NCI-H510A (cell line): ENCODE measurements at places on chromosomes 12 and 14.

- DNase-seq, result no peak
These were observed 38.9 kb downstream of the C14orf132 start for GRCh38 chr14:96077983-96078624.

- no peak for DNase-seq
These were observed 113.1 kb upstream of the G2E3 start for GRCh38 chr14:30445852-30446251.

DNA sequence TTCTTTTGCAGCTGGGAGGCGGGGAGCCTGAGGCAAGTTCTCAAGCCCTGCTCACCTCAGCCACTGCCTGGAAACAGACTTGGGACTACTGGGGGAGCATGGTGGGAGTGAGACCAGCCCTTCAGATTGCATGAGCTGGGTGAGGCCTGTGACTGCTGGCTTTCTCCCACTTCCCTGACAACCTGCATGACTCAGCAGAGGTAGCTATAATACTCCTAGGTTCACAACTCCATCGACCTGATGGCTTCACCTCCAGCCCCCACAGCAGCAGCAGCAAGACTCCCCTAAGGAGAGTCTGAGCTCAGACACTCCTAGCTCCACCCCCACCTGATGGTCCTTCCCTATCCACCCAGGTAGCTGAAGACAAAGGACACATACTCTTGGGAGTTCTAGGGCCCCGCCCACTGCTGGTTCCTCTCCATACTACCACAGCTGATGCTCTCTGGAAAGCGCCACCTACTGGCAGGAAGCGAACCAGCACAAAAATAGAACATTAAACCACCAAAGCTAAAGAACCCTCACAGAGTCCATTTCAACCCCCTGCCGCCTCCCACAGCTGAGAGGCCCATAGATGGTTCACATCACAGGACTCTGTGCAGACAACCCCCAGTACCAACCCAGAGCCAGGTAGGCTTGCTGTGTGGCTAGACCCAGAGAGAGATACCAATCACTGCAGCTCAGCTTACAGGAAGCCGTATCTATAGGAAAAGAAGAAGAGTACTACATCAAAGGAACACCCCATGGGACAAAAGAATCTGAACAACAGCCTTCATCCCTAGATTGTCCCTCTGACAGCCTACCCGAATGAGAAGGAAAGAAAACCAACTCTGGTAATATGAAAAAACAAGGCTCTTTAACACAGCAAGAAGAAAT lies 68.7 kb downstream of the RPAP3 start:
- DNase-seq, result no peak

- DNase-seq, result no peak
These were observed 46.0 kb upstream of the STK38L start for GRCh38 chr12:27198036-27198435.

GRCh38 chr12:114163771-114164170 lies 197.6 kb upstream of the RBM19 start:
- no peak for DNase-seq

- DNase-seq, result peak; percentile 9
These were observed 1766.9 kb upstream of the SEL1L start for GRCh38 chr14:83300476-83301064.

DNA sequence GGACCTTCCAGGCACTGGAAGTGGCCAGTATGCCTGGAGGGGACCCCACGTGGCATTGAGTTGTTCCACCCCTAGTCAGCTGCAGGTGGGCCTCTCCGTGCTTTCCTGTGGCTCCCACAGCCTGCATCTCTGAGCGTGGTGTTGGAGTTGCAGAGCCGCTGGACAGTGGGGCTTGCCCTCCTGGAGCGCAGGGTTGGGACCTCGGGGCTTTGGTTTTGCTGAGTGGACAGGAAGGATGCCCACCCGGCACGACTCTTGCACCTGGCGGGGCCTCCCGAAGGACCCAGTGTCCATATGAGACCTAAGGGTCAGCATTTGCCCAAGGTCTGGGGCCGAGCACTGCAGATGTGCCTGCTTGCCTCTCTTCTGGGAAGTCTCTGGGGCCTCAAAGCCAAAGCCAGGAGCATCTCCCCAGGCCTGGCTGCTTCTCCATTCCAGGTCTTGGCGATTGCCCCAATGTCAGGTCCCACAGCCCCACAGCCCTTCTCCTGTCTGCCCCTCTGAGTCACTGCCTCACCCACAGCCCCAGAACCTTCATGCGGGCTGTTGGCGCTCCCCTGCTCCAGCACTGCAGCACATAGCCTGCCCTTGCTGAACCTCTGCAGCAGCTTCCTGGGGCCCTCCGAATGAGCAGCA lies 1.5 kb downstream of the PACS2 start:
- no peak for DNase-seq

DNA sequence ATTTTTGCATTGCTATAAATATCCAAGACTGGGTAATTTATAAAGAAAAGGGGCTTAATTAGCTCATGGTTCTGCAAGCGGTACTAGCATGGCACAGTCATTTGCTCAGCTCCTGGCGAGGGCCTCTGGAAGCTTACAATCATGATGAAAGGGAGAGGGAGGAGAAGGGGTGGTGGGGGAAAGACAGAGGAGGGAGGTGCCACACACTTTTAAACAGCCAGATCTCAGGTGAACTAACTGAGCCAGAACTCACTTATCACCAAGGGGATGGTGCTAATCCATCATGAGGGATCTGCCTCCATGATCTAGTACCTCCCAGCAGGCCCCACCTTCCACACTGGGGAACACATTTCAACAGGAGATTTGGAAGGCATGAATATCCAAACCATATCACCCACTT lies 476.3 kb downstream of the PCNX1 start:
- no peak for DNase-seq

- no peak for DNase-seq
These were observed 2.4 kb downstream of the PXN start for GRCh38 chr12:120262852-120263747.

- no peak for DNase-seq
These were observed 3.9 kb downstream of the DTX1 start for GRCh38 chr12:113060336-113060960.

- DNase-seq, result no peak
These were observed 152.0 kb upstream of the AVPR1A start for GRCh38 chr12:63302941-63303536.

- DNase-seq, result no peak
These were observed 4.7 kb upstream of the HOXC10 start for GRCh38 chr12:53980104-53980801.

GRCh38 chr12:29655861-29656260 lies 127.9 kb downstream of the TMTC1 start:
- DNase-seq, result no peak

DNA sequence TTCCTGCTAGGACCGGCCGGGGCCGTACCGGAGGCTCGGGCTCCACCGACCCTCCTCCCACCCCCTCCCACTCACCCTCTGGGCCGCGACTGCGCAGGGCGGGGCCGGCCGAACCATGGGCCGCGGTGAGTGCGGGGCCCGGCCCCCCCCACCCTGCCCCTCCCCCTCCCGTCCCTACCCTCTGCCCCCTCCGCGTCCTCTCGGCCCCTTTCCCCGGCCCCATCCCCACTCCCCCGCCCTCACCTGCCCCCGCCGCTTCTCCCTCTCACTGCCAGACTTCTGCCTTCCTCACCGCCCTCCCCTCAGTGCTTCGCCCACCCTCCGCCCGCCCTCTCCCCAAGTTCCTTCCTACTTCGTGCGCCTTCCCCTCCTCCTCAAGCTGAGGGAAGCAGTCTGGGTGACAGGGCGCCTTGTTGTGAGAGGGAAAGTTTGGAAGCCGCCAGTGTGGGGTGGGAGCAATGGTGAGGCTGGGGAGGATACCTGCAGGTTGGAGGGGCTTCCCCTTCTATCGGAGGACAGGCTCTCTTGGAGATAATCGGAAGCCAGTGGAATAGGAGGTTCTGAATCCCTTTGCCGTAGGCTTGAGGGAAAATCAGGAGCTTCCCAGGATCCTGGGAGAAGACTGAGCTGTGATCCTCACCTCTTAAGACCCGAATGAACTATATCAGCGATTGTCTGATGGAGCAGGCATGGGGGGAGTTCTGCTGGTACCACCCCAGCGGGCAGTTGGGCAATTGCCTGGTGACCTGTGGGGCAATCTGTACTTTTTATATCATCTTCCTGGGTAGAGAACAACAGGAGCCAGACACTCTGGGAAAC lies 472 bp downstream of the MBD6 start:
- DNase-seq, result no peak
